ENCODE measurements at places on chromosomes 2 and 18. TPM values are rescaled to one million over a fixed set of nuclear protein-coding genes. Genes with fewer than 3 reads are reported as not detected.

GRCh38 chr2:179664972-179665812 lies 196.2 kb downstream of the ZNF385B start:
- H3K4me1 ChIP-seq: no peaks in the 10 kb centered on the region
- DNase-seq: no peak
- no peak overlapping the region for H3K4me3 ChIP-seq
- H3K27ac ChIP-seq: no peak overlapping the region
- H3K27me3 ChIP-seq: no peaks in the 10 kb centered on the region

DNA sequence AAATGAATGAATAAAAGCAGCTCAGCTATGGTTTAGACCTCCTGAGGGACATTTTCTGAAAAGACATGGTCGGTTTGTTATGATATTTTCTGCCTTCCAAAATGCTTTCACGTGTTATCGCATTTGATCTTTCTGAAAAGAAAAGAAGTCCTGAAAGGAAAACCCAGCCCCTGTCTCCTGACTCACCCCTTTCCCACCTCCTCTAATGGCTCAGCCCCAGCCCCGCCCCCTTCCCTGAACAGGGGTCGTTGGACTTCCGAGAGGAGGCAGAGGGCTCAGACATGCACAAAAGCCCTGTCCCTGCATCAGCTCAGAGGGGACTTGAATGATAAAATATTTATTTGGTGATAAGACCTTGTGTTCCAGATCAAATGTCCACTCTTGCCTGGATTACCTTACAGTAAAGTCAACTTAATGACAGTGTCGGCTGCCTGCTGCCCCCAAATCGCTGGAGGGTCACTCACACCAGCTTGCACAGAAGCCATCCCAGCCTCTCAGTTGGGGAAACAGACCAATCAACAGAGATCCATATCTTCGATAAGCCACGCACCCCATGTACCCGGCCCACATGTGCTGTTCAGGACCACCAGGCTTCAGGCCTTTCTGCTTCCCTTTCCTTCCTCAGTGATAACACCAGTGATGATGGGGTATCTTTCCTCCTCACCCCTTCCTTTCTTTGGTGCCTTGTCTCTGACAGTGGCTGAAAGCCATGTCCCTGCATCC lies 69.6 kb downstream of the CLHC1 start:
- no peak for DNase-seq
- no peaks in the 10 kb centered on the region for H3K36me3 ChIP-seq
- peaks cover 27% of the 10 kb centered on the region for H3K4me1 ChIP-seq
- no peak overlapping the region for H3K4me3 ChIP-seq

- no peak overlapping the region for H3K27ac ChIP-seq
- peaks cover 3% of the 10 kb centered on the region for H3K4me1 ChIP-seq
- no peak overlapping the region for H3K4me3 ChIP-seq
- H3K36me3 ChIP-seq: no peaks in the 10 kb centered on the region
Measured at GRCh38 chr2:85831735-85832134, 57.1 kb downstream of the ST3GAL5 start.

DNA sequence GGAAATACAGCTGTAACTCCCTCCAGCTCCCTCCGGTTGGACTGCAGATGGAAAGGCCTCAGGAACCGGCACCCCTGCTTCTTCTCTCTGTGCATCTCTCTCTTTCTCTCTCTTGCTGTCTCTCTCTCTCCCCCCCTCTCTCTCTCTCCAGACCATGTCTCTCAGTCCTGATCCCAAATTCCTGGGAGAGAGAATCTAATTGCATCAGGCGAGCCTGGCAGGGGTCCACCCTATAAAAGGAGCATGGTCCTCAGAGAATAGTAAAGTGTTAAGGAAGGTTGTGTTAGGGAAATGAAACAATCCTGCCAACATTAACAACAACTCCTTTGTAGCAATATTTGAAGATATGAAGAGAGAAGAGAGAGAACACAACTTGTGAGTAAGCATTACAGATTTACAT lies 36.7 kb downstream of the VIT start:
- no peaks in the 10 kb centered on the region for H3K4me1 ChIP-seq
- no peak overlapping the region for H3K4me3 ChIP-seq
- H3K27me3 ChIP-seq: no peaks in the 10 kb centered on the region
- no peak overlapping the region for H3K27ac ChIP-seq
- DNase-seq: no peak

GRCh38 chr18:57278933-57279332 lies 73.4 kb upstream of the ST8SIA3 start:
- H3K27ac ChIP-seq: no peak overlapping the region
- H3K27me3 ChIP-seq: no peaks in the 10 kb centered on the region
- no peaks in the 10 kb centered on the region for H3K36me3 ChIP-seq
- DNase-seq: no peak
- no peak overlapping the region for H3K4me3 ChIP-seq

NETO1 gene
- not detected for total RNA-seq
